HFF-Myc (cell line): ENCODE measurements at places on chromosomes 11 and 22.
A peak's percentile ranks its signal among the peaks of the same experiment; 100 is the strongest.

- no peak for DNase-seq
These were observed 72.1 kb downstream of the BARX2 start for GRCh38 chr11:129447654-129448239.

DNA sequence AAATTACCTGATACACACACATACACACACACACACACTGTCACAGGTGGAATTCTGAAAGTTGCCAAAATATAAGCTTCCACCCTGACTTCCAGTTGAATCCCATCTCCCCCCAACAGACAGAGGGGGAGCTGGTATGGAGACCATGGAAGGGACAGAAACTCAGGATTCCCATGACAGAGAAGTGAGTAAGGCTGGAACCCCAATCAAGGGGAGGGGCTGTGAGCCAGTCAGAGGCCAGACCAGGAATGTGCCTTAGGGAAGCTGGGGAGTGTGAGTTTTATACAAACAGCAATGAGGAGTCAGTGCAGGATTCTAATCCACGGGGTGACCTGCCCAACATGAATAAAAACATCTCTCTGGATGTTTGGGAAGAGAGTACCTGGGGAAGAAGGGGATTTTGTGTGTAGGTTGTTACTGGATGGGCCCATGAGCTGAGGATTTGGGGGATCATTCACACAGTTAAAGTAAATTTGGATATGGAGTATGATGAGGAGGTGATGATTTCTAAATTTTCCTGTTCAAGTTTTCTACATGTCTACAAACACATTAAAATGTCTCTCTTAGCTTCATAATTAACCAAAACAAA lies 38.7 kb upstream of the TOP3B start:
- no peak for DNase-seq

DNA sequence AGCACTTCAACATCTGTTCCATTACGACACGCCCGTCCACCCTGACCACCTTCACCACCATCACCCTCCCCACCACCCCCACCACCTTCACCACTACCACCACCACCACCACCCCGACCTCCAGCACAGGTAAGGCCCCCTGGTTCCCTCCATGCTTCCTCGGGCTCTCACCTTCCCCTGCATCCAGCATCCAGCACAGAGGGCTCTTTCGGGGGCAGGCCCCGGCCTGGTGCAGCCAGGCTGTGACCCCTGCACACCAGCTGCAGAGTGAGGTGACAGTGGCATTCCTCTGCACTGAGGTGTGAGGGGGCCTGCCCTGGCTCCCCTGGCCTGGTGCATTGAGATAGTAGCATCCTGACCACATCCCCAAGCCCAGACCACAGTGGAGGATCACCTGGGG lies 18.2 kb downstream of the MUC2 start:
- no peak for DNase-seq

GRCh38 chr11:44824300-44824704 lies 97.5 kb downstream of the TSPAN18 start:
- DNase-seq: no peak

- DNase-seq: peak; percentile 14
These were observed 8.9 kb downstream of the IMMP1L start for GRCh38 chr11:31500560-31500959.

GRCh38 chr11:100757646-100758045 lies 70.6 kb downstream of the ARHGAP42 start:
- DNase-seq: no peak

GRCh38 chr11:113874581-113875233 lies 665 bp downstream of the USP28 start:
- DNase-seq: no peak

GRCh38 chr11:3944198-3944597 lies 88.7 kb downstream of the STIM1 start:
- DNase-seq: no peak

DNA sequence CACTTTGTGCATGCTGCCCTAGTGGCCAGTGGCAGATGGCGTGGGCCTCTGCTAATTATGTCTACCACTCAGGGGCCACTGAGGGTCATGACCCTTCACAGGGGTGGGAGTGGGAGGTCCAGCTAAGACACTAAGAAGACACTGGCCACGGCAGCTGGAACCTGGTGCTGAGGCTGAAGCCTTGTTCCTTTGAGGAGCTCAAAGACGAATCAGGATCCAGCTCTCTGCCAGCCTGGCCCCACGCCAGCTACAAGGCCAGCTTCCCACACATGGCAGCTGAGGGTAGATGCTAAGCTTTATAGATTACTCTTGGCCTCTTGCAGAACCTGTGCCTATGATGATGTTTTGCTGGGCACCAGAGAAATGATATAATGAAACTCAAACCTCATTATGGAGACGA lies 226.3 kb downstream of the DSCAML1 start:
- DNase-seq: no peak

GRCh38 chr22:47010211-47010610 lies 247.8 kb downstream of the TBC1D22A start:
- DNase-seq: no peak

- no peak for DNase-seq
These were observed 11.3 kb downstream of the LGALS12 start for GRCh38 chr11:63517156-63517555.

DNA sequence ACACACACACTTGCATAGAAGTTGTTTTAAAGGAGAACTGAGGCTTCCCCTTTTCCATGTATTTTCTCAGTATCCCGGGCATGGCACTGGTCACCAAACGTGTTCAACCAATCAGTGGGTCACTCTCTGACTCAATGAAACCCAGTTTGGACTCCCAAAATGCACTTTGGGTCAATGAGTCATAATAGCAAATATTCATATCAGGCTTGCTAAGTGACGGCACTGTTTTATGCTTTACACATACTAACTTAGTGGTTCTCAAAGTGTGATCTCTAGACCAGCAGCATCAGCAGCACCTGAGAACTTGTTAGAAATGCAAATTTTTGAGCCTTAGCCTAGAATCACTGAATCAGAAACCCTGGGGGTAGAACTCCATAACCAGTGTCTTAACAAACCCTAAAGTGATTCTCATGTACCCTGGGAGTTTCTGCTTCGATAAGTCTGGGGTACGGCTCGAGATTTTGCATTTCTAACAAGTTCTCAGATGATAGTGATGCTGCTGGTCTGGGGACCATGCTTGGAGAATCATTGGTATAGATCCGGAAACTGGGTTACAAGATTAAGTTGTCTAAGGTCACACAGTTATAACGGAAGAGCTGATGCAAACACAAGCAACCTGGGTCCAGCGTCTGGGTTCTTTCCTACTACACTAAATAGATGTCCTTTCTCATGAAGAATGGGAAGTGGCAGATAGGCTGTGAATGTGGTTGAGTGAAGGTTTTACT lies 35.6 kb downstream of the ETS1 start:
- DNase-seq: no peak

- no peak for DNase-seq
These were observed 17.4 kb upstream of the CTSC start for GRCh38 chr11:88354912-88355311.

GRCh38 chr11:8055836-8056526 lies 25.0 kb upstream of the TUB start:
- DNase-seq: no peak

- no peak for DNase-seq
These were observed 162.4 kb upstream of the SYN3 start for GRCh38 chr22:33220476-33221080.

DNA sequence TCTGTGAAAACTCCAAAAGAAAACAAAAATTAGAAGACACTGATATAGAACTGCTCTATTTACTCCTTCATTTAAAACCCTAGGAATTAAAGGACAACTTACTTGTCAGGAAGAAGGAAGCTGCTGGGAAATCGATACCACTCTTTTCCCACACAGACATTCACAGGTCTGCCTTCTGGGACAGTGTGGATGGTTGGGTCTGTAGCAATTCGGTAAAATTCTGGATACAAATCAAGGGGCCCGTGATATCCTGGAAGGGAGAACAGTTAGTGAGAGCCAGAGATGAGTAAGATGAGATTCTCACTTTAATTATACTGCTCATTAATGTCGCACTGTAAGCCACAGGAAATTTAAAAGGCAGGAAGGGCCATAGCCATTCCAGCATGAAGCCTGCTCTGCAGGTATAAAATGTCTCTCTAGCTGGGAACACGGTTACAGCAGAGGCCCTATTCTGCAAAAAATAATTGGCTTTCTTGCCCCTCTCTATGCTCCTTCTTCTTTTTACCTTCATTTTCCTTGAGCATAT lies 34.0 kb downstream of the ALG9 start:
- DNase-seq: no peak

GRCh38 chr22:46083383-46084350 lies 66.7 kb upstream of the PPARA start:
- DNase-seq: no peak

DNA sequence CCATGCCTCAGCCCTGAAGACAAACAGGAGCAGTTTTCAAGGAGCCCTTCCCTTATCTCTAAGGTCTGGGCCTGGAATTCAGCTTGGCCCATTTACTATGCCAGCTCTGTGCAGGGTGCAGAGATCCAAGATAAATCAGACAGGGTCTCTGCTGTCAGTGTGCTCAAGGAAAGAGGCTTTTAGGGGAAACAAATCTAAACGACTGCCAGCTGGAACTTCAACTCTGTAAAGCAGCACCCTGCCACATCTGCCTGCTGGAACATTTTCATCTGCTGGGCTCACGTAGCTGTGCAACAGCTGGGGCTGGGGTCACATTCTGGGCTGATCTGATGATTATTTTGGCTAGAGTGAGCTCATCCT lies 19.8 kb upstream of the EHF start:
- peak; percentile 59 for DNase-seq

GRCh38 chr11:77174559-77174958 lies 46.5 kb downstream of the MYO7A start:
- DNase-seq: no peak

DNA sequence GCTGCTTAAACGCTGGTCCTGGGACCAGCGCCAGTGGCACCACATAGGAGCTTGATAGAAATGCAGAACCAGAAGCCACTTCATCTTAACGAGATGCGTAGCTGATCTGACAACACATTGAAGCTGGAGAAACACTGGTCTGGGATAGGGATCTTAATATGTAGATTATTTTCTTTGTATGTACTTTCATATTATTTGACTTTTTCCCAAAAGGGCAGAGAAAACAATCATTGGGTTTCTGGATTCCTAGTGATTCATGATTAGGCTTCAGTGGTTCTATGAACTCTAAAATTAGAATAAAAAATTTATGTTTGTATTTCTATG lies 12.3 kb downstream of the MPEG1 start:
- no peak for DNase-seq

DNA sequence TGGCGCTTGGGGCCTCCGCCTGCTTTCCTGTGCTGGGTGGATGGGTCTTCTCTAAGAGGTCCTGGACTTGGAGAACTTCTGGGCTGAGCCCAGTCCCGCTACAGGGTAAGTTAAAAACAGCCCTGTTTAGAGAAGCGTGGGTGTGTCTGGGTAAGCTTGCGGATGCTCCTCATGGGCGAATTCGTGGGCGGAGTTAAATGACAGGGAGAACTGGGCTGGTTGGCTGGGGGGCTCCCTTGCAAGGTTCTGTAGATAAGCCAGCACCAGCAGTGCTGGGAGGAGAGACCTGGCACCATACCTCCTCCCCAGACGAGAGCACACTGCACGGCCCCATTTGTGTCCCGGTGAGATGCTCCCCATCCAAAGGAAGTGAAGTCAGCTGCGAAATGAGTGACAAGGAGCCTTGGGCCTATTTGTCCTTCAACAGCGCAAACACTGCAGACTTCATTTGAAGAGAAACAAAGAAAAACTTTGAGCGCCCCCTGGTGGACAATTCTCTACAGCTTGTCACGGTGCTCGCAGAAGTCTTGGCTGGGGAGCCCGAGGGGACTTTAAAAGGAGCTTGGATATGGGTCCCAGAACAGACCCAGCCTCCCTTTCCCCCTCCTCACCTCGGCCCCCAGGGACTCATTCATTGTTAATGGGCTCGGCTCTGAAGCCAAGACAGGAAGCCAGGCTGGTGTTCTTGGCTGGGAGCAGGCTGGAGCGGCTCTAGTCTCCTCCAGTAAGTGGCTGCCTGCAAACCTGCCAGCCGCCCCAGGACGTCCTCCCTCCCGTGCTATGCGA lies 39.5 kb downstream of the TP53I11 start:
- peak; percentile 48 for DNase-seq

GRCh38 chr11:108117746-108118371 lies 3.5 kb upstream of the ACAT1 start:
- no peak for DNase-seq

- DNase-seq: no peak
These were observed 14.6 kb downstream of the C11orf21 start for GRCh38 chr11:2287091-2287490.

DNA sequence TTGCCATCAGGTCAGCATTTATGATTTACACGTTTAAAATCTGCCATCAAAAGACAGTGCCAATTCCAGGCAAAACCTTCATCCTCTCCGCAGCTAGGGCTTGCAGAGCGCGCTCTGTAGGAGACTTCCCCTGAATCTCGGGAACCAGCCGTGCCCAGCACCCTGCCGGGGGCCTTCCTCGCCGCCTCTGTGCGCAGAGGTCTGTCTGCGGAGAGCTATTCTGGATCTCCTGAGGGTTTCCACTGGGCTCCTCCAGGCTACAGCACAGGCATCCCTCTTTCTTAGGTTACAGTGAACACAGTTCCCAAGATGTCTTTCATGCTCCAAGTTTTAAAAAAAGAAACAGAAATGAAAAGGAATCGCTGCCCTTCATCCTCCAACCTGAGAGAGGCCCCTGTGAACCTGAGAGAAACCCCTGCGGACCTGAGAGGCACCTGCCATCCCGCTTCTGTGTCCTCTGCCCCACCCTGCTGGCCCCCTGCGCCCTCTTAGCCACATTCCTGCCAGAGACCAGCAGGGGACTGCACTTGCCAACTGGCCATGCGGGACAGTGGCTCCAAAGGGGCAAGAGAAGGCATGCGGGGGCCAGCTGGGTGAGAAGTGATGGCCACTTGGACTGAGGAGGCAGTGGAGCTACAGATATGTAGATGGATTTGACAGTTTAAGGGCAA lies 16.1 kb downstream of the TP53AIP1 start:
- DNase-seq: no peak

DNA sequence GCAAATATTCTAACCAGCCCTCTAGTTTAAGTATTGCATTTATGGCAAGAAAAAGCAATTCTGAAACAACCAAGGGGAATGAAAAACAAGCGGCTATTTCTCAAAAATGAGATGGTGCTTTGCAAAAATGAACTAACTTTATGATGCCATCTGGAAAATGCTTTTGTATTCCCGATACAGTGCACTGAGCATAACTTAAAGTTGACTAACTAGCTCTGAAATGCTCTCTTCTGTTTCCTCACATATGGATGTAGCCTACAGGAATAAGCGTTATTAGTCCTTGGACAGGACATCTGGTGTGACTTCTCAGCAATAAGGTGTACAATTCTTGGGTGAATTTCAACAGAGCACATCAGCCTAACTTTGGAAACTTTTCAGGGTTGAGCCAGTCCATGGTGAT lies 228.2 kb upstream of the DDI1 start:
- DNase-seq: no peak

GRCh38 chr22:44399906-44400762 lies 87.4 kb upstream of the SHISAL1 start:
- DNase-seq: no peak

DNA sequence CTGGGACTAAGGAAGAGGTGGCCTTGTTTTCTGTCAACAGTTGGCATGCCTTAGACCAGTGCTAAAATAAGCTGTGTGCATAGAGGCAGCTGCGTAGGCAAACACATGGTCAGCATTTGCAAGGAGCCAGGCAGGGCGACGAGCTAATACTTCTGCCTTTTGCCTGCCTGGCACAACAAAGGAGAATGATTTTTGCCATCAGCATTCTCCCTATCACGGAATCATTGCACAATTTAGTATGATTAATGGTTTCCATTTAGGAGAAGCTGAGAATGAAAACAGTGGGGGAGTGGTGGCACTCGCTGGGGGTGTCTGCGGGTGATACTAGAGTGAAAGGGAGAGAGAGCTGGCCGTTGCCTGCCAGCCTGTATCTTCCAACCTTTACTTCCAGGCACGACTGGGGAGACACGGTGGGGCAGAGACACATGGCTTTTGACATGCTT lies 336.0 kb downstream of the CADM1 start:
- no peak for DNase-seq

GRCh38 chr11:70432580-70432979 lies 34.3 kb downstream of the CTTN start:
- DNase-seq: no peak
